Activated naive CD4-positive, alpha-beta T cell (primary cell): ENCODE measurements at places on chromosomes 2 and 18.

- no peak for DNase-seq
Observed at GRCh38 chr2:228426502-228427216, 245.2 kb upstream of the SPHKAP start.

GRCh38 chr2:45809205-45809604 is 157.7 kb downstream of the PRKCE start:
- no peak for DNase-seq

GRCh38 chr2:187382131-187382530 is 65.9 kb downstream of the CALCRL start:
- DNase-seq: no peak

GRCh38 chr18:44325903-44326635 is 354.6 kb upstream of the SETBP1 start:
- no peak for DNase-seq

GRCh38 chr18:6509832-6510231 is 95.1 kb upstream of the L3MBTL4 start:
- no peak for DNase-seq

DNA sequence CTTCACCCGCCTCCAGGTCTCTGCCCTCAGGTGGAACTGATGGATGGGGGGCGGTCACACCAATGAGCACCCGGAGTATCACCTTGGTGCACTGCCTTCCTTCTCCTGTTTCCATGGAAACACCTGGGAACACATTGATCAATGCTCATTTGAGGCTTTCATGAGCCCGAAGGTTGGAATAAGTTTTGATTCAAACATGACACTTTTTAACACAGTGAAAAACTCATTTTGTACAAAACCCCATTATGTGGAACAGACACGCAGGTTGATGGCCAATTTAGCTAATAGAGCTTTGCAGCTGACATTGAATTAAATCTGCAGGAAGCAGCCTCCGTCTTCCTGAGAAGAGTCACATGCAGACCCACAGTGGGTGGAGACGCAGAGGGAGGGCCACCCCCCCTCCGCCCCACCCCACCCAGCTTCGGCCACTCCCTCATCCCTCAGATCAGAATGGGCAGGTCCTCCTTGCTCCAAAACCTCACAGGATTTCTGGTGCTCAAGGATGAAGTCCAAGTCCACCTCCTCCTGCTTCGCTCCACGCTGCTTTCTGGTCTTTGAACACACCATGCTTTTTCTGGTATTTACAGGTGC is 96.0 kb upstream of the MYCN start:
- DNase-seq: no peak

DNA sequence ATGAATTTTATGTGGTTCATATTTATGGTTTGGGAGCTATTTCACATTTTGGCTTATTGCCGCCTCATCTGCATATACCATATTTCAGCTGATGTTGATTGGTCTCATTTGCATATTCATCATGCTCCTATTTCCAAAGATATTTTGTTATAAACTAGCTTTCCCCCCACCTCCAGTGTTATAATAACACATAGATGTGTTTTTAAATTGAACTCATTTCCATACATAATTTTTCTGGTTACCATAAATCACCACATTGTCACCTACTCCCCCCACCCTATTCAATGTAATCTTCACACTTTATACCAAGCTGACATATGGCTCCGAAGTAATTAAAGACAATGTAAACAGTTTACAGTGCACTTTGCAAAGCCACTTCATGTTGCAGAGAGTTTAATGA is 101.2 kb downstream of the FSHR start:
- no peak for DNase-seq

GRCh38 chr2:200599206-200599605 is 13.4 kb downstream of the AOX1 start:
- DNase-seq: no peak

DNA sequence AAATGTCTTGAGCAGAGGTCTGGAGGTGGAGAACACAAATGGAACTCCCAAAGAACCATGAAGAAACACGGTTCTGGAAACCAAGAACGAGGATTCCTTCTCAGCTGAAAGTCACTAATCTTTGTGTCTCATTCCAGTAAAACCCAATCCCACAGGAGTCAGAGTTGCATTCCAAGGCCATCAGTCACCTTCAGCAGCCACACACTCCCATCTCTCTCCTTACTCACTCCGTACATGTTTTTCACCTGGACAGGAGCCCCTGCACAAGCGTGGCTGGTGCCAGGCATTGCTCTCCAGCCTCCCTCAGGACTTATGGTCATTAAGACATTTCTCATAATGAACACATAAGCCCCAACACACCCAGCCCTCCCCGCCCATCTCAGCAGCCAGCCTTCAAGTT is 175.4 kb upstream of the SIX2 start:
- DNase-seq: no peak

DNA sequence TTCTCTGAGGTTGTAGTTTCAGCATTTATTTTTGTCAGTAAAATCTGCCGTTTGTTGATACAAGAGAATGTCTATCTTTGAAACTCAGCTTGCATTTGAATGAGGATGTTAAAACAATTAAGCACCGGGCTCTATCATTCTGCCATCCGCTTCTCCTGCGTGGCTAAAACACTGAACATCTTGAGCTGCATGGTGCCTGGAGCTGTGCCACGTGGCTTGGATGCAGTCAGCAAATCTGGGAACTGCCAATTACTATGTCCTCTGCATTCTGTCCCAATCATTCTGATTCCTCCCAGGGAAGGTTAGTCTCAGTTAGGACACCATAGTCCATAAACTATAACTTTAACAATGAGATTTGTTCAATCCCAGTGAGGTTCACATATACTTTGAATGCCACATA is 598.4 kb downstream of the FBXO15 start:
- DNase-seq: no peak
